ENCODE measurements at places on chromosomes 16 and 17. TPM values are rescaled to one million over a fixed set of nuclear protein-coding genes. Genes with fewer than 3 reads are reported as not detected.

DNAI2 gene
- not detected for total RNA-seq

KRTAP3-1 gene
- total RNA-seq = 1.3 TPM

KRTAP9-2 gene
- not detected for total RNA-seq

LPO gene
- 0.27 TPM for total RNA-seq

TMC8 gene
- total RNA-seq = 0.60 TPM

IGSF6 gene
- total RNA-seq = not detected

- no peak for DNase-seq
Observed at GRCh38 chr17:32185875-32186274, 43.6 kb downstream of the RHOT1 start.

DNA sequence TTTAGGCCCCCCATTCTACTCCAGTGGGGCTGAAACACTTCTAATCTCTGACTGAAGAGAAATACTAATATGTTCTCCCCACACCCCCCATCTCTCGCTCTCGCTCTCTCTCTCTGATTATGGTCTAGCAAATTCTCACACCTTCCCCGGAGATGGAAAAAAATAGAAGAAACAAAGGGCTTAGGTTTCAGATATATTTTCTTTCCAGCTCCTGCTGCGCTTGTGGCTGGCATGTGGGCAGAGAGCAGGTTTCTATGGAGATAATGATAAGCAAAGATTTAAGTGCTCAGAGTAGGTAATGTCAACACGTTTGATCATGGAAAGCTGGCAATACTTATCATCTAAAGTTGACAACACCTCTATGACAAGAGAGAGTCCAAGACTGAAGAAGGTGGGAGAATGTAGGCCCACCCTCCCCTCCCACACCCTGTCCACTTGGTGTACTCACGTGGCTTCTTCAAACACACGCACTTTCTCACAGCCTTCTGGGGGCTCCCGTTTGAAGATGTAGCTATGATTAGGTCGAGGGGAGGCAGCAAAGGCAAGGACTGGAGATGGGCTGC, 8.0 kb upstream of the SLC35B1 start:
- DNase-seq = no peak

- DNase-seq = no peak
Observed at GRCh38 chr17:32503251-32504165, 16.7 kb downstream of the CDK5R1 start.

- DNase-seq = no peak
Observed at GRCh38 chr16:49972961-49973360, 52.1 kb upstream of the CNEP1R1 start.

DNA sequence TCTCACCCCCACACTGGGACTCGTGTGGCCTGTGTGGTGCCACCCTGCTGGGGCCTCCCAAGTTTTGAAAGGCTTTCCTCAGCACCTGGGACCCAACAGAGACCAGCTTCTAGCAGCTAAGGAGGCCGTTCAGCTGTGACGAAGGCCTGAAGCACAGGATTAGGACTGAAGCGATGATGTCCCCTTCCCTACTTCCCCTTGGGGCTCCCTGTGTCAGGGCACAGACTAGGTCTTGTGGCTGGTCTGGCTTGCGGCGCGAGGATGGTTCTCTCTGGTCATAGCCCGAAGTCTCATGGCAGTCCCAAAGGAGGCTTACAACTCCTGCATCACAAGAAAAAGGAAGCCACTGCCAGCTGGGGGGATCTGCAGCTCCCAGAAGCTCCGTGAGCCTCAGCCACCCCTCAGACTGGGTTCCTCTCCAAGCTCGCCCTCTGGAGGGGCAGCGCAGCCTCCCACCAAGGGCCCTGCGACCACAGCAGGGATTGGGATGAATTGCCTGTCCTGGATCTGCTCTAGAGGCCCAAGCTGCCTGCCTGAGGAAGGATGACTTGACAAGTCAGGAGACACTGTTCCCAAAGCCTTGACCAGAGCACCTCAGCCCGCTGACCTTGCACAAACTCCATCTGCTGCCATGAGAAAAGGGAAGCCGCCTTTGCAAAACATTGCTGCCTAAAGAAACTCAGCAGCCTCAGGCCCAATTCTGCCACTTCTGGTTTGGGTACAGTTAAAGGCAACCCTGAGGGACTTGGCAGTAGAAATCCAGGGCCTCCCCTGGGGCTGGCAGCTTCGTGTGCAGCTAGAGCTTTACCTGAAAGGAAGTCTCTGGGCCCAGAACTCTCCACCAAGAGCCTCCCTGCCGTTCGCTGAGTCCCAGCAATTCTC, 27.4 kb downstream of the STH start:
- DNase-seq = no peak

DNA sequence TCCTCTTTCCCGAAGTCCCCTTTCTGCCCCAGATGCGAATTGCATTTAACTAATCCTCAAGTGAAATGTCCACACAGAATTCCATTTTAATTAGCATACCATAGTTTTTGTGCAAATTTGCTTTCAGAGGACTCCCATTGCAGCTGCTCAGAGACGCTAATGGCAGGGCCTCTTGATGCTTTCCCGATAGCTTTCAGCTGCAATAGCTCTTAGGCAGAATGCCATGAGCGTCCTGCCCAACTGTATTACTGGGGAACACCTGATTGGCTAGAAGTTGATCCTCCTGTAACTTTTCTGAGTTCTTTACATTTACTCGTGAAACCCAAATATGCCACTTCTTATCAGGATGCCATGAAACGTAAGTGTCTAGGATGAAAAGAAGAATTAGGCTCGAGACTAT, 203.0 kb downstream of the UTP18 start:
- no peak for DNase-seq

DNA sequence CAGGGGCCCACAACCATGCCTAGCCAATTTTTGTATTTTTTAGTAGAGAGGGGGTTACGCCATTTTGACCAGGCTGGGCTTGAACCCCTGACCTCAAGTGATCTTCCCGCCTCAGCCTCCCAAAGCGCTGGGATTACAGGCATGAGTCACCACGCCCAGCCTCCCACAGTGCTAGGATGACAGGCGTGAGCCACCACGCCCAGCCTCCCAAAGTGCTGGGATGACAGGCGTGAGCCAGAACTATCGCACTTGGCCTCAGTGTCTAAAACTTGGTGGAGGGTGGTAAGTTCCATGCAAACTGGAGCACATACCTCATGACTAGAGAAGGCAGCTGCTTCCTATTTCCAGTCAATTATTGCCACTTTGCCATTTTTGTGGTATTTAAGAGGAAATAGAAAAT, 7.1 kb downstream of the HSD17B2 start:
- DNase-seq = no peak

DNA sequence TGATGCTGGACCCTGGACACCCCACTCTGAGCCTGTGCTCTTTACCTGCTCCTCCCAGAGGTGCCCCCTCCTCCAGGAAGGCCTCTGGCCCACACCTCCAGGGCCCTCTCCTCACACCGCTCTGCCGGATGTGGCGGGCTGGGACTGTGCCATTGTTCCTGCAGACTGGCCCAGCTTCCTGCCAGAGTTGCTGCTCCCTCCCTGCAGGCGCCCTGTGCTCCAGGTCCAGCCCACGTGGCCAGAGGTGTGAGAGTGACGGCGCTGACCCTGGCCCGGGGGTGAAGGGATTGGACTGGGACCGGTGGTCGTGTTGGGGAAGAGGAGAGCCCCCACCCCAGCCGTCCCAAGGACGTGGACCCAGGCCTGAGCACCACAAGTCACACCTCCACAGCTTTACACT, 5.7 kb downstream of the E4F1 start:
- DNase-seq = no peak

- DNase-seq = no peak
Observed at GRCh38 chr17:17180141-17180603, 26.0 kb downstream of the PLD6 start.

DNA sequence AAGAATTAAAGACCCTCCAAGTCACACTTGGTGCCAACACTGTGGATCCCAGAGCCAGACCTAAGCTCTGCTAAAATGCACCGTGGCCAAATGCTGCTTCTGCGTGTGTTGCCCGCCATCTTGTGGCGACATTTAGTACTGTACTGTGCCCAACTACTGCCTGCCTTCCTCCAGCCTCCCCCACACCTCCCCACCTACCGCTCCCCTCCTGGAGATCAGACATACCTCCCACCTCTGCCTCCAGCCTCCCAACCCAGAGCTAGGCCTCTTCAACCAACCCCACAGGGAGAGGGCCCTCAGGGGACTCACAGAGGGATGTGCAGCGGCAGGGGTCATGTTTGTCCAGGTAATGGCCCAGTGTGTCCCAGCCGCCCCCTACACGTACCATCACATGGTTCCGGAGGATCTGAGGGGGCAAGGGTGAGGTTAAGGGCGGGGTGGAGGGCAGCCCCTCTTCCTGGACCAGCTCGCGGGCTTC, 5.5 kb downstream of the GAS2L2 start:
- DNase-seq = peak; percentile 70

DNA sequence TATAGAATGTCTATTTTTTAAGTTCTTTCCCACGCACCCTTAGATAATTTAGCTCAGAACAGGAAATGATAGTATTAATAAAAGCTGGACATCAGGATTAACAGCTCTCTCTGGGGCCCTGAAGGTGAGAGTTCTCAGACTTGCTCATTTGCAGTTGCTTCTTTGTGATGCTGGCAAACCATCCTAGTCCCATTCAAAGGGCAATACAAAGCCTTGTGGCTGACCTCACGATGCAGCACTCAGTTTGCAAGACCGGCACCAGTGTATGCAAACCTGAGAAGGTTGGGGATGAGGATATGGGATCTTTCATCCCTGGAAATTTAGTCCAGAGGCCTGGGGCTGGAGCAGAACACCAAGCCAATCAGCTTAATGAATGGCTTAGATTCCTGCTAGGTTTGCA, 29.3 kb downstream of the STH start:
- no peak for DNase-seq

DNA sequence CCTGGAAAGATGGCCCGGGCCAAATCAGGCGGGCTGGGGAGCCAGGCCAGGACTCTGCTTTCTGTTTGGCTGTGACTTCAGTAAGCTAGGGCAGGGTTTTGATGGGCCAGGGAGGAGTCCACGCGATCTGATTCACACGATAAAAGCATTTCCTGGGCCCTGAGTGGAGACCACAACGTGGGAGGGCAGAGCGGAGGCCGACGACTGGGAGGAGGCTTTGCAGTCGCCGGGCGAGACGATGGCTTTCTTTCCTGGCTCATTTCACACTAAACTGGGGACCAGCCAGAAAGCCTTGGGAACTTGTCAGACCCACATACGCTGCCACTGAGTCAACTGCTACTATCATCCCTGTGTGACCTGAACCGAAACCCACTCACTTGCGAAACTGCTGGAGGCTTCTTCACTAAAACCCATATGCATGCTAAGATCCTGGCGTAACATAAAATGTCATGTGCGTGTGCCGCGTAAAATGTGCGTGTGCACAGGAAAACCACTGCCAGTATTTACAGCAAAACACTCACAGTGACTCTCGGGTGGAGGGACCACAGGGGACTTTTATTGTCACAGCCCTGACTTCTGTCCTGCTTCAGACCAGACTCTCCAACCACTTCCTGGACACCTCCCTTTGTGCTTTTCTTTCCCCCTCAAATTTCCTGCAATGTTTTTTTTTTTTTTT, 14.2 kb upstream of the RHBDF2 start:
- no peak for DNase-seq

GRCh38 chr17:34712481-34713195, 133.3 kb downstream of the TMEM132E start:
- no peak for DNase-seq

GRCh38 chr16:35565626-35566025, 2106.2 kb downstream of the TP53TG3F start:
- no peak for DNase-seq

- no peak for DNase-seq
Observed at GRCh38 chr16:4408323-4408690, 8.1 kb downstream of the CORO7 start.
